ENCODE measurements at places on chromosomes 2 and 18.

GRCh38 chr2:84832772-84833461, 48.0 kb downstream of the TRABD2A start:
- DNase-seq: no peak

DNA sequence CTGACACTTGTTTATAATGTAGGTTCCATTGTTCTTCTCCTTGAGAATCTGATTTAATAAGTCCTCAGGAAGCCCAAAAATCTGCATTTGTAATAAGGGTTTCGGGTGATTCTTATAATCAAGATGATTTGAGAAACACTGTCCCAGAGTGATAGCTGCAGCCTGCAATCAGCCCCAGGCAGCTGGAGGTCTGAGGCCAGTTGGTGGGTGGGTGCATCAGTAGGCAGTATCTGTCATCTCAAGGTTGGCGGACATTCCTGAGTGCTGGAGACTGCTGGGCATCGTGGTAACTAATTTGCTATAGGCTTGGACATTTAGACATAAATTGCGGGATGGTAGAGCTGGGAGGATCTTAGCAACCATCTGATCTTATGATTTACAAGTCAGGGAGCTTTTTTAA, 2.7 kb upstream of the IL18RAP start:
- no peak for DNase-seq

DNA sequence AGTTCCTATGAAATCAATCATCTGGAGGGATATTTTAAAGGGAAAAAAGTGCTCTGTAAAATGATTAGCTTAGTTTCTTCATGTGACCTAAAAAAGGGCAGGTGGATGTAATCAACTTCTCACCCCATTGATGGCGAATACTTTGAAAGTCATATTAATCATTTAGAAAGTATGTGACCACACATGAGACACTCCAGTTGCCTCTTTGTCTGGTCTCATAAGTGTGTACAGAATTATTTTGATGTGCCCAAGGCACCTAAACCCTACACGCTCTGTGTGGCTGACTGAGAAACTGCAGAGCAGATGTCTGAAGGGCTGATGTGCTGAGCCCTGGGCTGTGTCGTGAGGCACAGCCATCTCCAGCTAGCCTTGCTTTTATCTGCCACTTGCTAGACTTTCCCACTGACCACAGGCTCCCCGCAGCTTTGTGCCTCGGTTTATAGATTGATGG, 26.9 kb downstream of the SGPP2 start:
- peak; percentile 57 for DNase-seq

GRCh38 chr2:46353509-46353908, 56.3 kb downstream of the EPAS1 start:
- no peak for DNase-seq

DNA sequence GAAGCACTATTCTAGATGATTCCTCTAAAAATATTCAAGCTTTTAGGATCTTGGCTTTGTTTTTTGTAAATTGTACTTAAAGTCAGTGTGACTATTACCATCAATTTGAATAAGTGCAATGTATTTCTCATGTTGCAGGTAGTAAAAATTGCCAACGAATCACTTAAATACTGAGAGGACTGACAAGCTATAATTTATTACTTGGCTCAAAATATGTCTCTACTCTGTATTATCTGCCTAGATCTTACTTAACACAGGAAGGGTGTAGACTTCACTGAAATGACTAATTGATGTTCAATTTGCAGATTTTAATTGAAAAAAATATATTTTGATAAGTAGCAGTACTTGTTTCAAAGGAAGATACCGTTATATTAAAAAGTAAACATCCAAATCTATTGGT, 202.3 kb downstream of the SLC8A1 start:
- no peak for DNase-seq

- DNase-seq: peak; percentile 67
These were observed 160.4 kb downstream of the HDAC4 start for GRCh38 chr2:239240414-239240881.

- DNase-seq: no peak
These were observed 1252.7 kb upstream of the FAM98A start for GRCh38 chr2:34851804-34852203.

GRCh38 chr2:45681675-45682074, 30.2 kb downstream of the PRKCE start:
- DNase-seq: no peak

- DNase-seq: no peak
These were observed 60.9 kb downstream of the RFTN2 start for GRCh38 chr2:197614532-197614931.

GRCh38 chr2:218882461-218882816, 1.8 kb downstream of the WNT10A start:
- DNase-seq: no peak

DNA sequence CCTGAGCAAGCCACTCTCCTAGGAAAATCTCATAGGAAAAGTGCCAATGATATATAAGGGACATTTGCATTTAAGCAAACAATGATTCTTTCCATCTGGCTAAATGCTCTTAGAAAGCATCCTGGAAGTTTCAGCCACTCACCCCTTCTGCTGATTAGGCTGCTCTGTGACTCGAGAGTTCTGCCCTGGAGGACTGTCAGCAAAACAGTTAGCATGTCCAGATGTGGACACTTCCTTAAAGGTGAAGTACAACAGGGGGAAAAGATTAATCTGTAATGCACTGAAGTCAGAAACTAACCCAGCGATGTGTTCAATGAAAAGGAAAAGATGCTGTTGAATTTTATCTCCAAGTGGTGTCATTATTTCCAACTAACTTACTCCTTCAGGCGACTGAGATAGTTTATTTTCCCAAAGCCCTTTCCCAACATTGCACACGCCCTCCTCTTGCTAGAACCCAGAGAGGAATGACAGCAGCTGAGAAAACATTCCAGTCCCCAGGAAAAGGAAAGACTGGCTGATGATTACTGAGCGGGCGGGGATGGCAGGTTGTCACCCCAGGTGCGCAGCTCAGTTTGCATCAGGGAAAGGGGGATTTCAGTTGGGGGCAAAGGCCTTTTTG, 214.0 kb downstream of the SS18 start:
- no peak for DNase-seq

DNA sequence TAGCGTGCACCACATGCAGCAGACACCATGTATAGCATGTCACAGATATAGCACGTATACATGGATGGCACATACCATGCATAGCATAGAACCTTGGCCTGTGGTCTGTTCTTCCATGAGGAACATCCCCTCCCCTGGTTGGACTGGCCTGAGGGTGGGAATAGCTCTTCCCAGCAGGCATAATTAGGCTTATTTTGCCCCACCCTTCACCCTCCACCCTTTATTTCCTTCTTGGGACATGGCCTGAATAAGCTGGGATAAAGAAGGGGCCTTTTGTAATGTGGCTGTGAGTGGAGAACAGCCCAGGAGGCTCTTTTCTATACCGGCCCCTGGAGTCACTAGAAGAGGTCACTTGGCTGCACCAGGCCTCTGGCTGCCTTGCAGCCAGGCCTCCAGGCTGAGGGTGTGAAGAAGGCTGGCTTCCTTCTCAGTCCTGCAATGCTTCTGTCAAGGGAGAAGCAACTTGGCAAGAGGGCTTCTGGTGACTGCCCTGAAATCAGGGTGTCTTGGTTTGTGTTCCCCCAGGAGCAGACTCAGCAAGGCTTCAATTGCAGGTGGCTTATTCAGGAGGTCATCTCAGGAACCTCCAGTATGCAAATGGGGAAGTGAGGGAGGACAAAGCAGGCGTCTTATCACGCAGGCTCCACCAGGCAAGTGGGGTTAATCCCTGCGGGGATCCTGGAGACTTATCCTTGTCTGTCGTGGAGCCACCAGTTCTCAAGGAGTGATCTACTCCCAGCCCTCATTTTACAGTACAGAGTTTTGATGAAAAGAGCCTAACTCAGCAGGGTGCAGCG, 68.2 kb downstream of the HS6ST1 start:
- DNase-seq: no peak

DNA sequence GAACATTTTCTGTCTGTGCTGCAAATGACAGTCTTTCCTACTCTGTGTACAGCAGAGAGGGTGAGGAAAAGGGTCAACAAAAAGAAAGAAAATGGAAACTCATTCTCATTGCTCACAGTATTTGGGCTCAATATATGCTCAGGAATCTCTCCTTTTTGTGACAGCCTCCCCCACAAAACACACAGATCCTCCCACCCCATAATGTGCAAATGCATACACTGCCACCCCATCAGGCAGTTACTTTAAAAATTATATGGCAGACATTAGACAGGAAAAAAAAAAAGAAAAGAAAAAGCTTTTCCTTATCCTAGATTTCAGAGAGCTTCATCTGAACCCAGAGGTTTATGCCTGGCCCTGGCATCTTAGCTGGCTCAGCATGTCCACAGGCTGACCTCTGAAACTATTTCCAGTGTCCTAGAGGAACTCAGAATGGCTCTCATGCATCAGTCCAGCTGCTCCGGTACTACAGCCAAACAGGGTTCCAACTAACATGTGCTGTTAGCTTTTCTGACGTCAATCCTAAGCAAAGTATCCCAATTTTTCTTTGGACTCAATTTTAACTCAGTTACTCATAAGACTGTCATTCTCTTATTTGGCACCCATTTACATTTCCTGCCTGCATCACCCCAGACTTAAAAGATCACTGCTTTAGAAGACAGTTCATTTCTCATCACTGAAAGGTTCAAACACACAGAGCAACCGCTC, 105.9 kb downstream of the RBMS1 start:
- DNase-seq: no peak

DNA sequence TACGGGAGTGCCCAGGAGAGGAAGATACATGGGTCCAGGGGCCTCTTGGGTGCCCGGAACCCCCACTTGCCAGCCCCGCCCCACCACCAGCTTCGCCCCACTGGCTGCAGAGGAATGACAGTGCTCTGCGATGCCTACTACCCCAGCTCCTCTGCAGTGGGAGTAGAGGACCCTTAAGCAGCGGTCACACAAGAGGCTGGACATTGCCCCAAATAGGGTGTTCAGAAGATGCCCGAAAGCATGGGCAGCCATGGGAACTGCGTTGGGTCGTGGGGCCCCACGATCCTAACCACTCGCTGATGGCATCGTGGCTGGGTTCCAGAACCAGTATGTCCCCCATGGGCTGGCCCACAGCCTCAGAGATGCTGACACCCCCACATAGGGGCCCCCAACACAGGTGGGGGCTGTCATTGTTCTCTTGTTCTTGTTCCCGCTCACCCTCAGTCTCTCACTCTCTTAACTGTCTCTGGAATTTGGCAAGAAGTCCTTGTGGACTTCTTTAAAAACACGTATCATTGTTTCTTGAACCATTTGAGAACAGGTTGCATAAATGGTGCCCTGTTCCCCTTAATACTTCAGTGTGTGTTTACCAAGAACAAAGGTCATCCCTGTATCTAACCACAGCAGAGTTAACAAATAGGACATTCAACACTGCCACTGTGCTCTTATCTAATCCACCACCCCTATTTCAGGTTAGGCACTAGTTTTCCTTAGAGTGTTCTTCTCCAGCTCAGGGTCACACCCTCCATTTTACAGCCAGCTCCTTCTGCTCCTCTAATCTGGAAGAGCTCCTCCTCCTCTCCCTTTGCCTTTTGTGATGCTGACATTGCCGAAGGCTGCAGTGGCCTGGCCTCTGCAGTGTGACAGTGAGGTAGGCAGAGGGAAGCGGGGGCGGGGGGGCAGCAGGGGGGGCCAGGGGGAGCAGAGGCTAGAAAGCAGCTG, 76.3 kb downstream of the STPG4 start:
- DNase-seq: no peak

GRCh38 chr2:69704446-69704845, 37.5 kb upstream of the ANXA4 start:
- DNase-seq: no peak

- DNase-seq: no peak
These were observed 102.3 kb downstream of the TGIF1 start for GRCh38 chr18:3552305-3552704.

DNA sequence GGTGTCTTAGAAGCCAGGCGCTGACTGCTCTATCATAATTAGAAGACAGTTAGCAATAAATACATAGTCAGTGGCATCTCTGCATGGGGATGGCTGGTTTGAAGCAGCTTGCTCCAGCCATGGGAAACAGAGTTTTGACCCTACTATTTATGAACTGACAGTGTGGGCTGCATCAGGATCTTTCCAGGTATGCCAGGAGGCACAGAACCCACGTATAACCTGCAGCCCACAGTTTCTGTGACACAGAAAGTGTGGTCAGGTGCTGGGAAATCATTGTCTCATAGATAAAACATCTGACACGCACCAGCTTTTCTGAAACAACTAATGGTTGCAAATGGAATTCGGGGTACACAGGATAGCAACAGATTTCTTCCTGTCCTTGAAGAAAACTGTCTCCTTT, 34.7 kb downstream of the INPP4A start:
- no peak for DNase-seq

Measured in SK-N-DZ (cell line).